Germinal center (tissue), 1 donor: ENCODE measurements at places on chromosomes 16 and 17.

GRCh38 chr16:89116341-89117226 is 22.9 kb downstream of the ACSF3 start:
- DNase-seq: no peak

DNA sequence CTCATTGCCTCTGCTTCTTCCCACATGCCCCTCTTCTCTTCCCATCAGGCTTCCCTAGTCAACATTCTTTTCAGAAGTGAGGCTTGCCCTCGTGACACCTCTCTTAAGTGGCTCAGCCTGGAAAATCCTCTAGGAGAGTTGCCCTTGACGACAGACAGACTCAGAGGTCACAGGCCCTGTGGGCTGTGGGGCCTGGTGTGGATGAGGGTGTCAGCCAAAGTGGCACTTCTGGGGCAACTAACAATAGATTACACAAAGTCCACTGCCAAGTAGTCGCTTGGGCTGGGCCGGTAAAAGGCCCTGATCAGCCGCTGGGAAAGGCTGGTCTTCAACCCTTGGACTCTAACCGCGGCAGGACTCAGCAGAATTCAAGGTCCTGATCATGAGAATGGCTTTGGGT is 33.7 kb upstream of the METTL16 start:
- DNase-seq: no peak

DNA sequence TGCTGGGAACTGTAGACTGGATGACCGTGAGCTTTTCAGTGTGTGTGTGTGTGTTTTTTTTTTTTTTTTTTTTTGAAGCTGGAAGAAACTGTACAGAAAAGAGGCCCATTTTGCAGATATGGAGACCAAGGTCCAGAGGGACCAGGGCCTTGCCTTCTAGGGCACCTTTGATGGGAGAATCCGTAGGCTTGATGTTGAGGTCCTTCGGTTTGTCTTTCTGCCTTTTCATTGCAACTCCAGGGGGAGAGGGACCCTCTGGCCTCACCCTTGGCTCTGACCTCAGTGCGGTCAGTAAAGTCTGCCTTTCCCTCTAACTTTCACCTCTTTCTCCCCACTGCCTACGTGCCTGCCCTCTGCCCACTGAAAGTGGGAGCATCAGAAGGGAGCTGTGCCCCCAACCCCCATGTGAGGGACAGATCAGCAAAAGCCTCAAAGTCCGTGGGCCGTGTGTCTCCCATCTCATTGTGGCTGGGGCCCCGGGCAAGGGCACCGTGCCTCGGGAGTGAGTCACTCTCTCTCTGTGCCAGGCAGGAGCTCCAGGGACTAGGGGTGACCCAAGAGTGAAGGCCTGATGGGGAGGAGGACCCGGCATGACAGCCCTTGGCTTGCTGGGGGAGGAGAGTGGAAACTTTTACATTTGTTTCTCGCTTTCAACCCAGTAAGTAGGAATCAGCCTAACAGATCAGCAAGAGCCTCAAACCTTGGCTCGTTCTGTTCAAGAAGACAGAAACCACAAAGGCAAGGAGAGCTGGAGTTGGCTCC is 123.6 kb downstream of the CMIP start:
- no peak for DNase-seq

GRCh38 chr17:34579017-34579946 is at the start of gene TMEM132E:
Gene TMEM132E, plus strand, starts transcription at chr17:34579582. Its CDS starts 1,495 bp downstream, at chr17:34581077.
- no peak for DNase-seq

DNA sequence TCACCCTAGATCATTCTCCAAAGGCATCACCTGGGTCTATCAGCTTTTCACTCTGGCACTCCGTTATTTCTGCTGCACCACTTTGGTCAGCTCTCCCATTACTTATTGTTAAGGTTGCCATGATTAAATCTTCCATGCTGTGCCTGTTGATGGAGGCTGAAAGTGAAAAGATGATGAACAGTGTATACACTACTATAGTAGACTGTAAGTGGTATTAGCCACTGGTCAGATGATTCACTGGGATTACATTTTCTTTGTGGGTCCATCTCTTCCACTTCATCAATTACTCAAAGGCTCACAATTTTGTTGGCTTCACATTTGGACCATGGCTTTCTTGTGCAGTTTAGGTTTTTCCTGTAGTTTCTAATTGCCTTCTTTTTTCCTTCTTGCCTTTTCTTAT is 15.9 kb upstream of the LGALS9 start:
- no peak for DNase-seq

DNA sequence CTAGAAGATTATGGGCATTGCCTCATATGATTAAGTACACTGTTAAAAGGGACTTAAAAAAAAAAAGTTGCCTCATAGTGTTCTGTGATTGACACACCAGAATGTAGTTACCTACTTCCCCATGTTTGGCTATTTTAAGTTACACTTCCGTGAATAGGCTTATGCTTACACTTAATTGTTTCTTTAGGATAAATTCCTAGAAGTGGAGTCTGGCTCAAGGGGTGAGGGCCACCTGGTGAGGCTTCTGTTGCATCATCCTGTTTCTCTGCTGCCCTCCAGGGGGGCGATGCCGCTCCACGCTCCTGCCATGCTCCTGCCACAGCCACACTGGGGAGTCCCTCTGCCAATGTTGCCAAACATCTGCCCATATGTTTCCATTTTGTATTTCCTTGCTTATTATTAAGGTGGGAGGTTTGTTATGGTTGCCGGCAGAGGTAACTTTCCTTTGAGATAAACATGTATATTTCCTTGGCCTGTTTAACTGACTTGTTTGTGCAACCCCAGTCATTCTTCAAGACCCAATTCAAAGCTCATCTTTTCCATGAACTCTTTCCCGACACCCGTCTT is 73.1 kb downstream of the KSR1 start:
- DNase-seq: no peak

DNA sequence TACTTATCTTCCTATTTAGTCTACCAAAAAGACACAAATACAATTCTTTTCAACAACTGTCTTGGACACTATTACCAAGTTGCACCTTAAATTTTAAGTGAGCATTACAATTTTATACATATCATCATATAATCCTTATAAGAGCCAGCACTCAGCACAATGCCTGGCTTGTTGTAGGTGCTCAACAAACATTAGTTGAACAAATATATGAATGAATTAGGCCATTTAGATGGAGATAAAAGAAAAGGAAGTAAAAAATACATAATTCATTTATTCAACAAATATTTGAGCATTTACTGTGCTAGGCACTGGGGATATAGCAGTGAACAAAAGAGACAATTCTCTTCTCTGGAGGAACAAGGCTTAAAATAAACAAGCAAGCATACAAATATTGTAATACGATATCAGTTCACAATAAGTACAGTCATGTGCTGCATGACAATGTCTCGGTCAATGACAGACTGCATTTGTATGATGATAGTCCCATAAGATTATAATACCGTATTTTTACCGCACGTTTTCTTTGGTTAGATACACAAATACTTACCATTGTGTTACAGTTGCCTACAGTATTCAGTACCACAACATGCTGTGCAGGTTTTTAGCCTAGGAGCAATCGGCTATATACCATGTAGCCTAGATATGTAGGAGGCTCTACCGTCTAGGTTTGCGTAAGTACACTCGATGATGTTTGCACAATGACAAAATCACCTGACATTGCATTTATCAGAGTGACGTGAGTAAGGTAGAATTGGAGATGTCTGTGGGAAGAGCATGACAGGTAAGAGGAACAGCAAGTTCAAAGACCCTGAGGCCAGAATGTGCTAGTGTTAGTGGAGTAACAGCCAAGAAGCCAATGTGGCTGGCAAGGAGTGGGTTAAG is 86.4 kb upstream of the HS3ST2 start:
- DNase-seq: no peak

- DNase-seq: no peak
Observed at GRCh38 chr16:27108051-27108770, 41.5 kb downstream of the C16orf82 start.

DNA sequence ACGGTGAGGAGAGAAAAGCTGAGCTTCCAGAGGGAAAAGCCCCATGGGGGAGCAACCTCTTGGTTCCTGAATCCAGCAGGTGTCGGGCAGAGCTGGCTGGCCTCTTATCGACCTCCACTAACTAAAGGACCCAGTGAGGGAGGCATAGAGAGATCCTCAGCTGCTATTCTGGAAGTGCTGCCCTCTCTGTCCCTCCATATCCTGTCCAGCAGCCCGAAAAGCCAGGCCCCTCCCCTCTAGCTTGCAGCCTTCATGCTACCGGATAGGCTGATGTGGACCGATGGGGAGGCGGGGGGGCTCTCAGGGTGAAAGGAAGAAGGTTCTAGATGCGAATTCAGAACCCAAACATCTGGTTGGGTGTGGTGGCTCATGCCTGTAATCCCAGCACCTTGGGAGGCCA is 24.9 kb downstream of the MXRA7 start:
- DNase-seq: no peak

DNA sequence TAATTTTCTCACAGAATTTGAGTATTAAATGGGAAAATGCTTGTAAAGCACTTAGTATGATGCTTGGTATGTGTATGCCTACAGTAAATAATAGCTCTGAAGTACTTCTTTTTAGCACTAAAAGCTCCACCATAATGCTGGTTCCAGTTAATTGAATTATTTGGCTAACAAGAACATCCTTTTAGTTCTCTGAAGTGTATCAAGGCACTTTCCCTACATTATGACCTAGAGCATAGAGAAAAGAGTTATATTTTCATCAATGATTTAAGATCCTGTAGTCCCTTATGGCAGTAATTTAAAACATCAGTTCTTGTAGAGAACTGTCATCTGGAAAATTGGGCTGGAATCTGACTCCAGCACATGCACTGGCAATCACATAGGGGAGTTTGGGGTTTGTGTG is 21.9 kb upstream of the PHAF1 start:
- no peak for DNase-seq

DNA sequence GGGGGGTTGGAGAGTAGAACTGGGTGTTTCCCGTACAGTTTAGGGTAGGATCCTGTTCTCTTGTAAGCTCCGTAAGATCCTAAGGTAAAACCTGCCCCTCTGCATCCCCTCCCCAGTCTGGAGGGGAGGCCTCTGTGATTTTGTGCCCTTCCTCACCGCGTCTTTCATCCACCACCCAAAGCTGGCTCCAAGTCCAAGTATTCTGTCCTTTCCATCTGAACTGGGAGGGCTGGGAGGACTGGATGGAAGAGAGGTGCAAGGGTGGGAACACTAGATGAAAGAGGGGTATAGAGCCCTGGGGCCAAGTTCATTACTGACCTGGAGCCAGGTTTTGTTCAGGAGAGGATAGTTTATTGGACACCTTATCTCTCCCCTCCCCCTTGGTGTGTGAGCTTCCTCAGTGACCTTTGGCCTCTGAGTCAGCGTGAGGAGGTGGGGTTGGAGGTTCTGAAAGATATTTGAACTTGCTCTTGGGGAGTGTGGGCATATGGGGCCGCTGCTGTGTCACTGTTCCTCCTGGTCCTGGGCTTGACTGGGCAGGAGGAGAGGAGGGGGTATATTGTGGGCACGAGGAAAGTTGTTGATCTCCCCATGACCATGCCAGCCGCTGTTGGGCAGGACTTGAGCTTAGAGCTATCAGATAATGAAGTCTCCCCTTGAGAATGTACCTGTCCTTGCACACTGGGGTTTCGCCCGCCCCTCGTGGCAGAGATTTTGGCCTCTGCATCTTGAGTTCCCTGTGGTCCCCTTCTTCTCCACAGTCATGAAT is 1.6 kb downstream of the LASP1 start:
- DNase-seq: no peak

DNA sequence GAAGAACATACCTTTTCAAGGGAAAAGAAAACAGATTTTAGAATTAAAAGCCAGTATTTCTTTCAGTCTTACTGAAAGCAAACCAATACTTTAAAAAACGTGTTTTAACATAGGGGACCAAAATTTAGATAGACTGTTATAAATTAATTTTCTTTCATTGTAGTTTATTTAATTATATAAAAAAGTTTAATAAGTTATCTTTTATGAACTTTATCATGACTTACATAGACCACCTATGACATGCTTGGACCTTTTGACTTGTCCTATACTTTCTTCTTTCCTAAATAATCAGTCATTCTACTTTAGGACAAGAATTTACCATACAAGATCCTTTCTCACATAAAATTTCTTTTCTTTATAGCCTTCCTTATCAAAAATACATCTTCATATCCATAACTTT is 102.0 kb upstream of the HAS3 start:
- DNase-seq: no peak

DNA sequence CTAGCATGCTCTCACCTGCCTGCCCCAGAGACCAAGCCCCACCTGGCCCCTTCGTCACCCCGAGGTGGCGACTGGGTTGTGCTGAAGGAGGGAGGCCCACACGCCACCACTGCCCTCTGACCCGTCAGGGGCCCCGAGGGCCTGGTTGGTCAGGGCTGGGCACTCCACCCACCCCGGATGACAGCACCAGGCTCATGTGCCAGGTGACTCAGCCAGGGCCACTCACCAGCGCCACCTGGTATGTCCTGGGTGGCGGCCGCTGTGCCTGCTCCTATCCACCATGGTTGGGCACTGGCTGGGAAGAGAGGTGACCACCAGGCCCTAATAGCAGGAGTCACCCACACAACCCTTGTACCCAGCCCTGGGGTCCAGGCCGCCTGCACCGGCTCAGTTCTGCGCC is 68.9 kb downstream of the JPH3 start:
- no peak for DNase-seq

GRCh38 chr17:77445760-77446532 is 305.2 kb downstream of the SEC14L1 start:
- no peak for DNase-seq

DNA sequence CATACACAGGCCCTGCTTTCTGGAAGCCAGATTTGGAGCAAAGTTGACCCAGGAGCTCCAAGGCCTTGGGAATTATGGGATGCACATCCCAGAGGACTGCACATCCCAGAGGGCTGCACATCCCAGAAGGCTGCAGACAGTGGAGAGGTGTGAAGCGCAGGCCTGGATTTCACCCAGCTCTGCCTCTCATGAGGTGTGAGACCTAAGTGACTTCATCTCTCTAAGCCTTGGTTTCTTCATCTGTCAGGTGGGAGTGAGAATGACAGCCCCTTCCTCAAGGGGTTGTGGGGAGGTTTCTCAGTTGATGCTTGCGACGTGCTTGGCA is 102.3 kb downstream of the GSG1L start:
- DNase-seq: no peak

GRCh38 chr17:73151916-73152632 is 12.7 kb upstream of the SSTR2 start:
- DNase-seq: no peak

DNA sequence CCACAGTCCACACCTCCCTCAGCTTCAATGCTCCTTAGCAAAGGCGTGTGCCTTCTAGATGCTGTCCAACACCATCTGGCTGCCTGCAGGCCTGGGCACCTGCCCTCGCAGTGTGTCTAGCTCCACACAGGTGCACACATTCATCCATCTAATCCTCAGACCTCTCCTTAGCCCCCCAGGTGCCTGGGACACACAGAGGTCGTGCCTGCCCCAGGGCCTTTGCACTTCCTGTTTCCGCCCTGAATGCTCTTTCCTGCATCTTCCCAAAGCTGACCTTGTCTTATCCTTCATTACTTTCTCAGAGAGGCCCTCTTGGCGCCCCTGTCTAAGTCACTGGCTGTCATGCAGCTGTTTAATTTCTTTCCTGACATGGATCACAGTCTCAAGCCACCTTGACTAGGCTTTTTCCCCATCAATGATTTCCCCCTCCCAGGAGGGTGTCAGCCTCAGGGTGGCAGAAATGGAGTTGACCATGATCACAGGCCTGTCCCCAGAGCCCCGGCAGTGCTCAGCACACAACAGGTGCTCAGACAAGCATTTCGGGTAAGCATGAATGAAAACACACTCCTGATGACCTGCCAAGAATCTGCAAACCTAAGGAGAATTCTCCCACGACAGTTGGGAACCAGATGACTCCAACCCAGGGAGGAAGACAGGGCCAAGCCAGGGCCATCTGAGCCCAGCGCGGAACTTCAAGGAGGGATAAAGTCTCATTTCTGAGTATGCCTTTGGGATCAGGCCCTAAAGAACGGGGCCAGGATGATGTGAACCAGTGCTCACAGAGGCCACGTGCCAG is 76.3 kb downstream of the LITAF start:
- DNase-seq: no peak
